ENCODE measurements at places on chromosomes 1 and 21.

- no peak for DNase-seq
Observed at GRCh38 chr1:86992861-86993260, 78.4 kb downstream of the HS2ST1 start.

GRCh38 chr1:155085504-155086127, 7.0 kb downstream of the EFNA3 start:
- no peak for DNase-seq

DNA sequence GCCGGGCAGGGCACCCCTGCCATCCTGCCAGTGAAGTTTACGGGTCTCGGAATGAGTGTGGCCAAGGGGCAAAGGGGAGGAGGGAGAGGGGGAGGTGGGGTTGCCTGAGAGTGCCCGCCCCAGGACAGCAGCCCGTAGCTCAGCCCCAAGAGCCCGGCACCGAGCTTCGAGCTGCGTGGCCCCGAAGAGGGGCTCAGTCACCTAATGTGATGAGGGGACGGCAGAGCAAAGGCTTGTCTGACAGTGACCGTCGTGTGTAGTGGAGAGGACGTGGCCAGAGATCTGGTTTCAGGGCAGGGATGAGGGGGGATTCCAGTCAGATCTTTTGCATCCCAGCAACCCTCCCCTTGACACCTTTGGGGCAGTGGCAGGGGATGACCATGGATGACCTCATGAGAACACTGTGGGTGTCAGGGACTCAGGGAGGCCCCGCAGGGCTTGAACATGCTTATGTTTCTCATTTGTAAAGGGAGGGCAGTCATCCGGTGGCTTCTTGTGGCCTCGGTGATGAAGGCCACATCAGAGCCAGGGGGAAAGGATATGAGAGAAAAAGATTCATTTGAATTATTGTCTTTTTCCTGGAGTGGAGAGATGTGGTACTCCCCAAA, 1.1 kb upstream of the TRPM2 start:
- no peak for DNase-seq

DNA sequence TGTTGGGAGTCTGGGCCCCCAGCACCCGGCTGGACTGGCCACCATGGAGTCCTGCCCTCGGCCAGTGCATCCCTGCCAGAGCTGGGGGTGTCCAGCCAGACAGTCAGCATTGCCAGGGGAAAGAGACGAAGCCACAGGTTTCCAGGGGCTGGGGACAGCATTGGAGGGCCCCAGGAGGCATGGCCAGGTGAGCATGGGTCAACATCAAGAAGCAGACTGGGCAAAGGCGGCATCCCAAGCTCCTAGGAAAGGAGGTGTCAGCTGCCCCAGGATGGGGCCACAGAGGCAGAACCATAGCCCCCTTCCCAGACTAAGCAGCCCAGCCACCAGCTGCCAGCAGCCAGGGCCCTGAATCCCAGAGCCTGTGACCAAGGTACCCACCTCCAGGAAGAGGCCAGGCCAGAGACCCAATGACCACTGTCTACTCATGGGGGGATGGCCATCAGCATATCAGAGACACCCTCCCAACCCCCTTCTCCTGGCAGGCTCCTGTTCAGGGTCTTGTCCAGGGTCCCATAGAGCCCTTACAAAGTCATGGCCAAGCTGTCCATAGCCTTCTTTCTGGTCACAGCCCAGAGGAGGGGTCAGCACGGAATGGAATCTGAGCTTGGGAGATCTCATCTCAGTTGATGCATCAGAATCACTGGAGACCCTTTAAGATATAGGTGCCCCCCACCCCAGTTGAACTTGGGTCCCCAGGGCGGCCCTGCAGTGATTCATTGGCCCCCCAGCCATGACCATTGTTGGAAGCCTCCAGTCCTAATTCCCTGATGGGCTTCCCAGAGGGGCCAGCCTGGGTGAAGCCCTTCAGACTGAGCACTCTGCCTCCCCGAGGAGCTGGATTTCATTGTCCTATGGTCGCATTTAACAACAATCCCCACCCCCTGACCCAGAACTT, 32.5 kb downstream of the WNT3A start:
- DNase-seq, result no peak

DNA sequence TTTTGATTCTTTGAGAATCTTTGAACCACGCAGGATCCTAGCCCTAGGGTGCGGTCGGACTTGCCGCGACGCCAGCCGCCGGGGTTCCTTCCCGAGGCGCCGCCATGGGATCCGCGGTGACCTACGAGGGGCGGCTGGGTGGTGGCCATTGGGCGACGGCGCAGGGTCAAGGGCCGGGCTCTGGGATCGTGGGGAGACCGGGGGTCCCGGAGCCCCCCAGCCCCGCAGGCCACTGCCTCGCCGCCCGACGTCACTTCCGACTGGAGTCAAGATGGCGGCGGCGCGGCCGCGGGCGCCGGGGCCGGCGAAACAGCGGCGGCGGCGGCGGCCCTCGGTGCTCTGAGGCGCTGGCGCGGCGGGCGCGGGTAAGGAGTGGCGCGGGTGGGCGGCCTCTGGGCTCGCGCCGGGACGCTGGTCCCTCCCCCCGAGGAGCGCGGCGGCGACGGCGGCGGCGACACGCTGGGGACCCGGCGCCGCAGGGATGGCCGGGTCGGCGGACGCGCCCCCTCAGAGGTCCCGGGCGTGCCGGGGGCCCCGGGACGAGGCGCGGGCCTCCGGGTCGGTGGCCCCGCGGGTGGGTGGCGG, at the start of gene PRDM2:
Gene PRDM2 (plus strand): TSS at position 253 of the 585 bp plus-strand sequence. CDS start 15,418 bp downstream, outside the sequence.
- peak; percentile 47 for DNase-seq

- DNase-seq, result no peak
Observed at GRCh38 chr1:96361271-96361856, 360.2 kb upstream of the PTBP2 start.

DNA sequence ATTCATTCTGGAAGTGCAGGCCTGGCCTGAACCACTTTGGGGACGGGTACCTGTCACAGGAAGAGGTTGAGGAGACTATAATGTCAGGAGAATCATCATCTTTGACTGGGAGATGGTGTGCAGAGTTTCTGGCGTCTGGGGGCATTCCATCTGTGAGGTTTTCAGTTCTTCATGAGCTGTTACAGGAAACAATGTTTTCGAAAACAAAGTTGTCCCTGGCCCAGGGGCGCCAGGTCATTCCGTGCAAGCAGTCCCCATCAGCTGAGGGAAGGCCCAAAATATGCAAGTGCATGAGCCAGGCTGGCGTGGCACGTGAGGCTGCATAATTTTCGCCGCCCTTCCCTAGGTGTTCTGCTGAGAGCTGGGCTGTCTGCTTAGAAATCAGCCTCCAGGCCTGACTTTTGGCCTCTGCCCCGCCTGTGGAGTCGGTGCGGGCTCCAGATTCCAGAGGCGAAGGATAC, 68.4 kb upstream of the ATP5PO start:
- DNase-seq, result no peak

DNA sequence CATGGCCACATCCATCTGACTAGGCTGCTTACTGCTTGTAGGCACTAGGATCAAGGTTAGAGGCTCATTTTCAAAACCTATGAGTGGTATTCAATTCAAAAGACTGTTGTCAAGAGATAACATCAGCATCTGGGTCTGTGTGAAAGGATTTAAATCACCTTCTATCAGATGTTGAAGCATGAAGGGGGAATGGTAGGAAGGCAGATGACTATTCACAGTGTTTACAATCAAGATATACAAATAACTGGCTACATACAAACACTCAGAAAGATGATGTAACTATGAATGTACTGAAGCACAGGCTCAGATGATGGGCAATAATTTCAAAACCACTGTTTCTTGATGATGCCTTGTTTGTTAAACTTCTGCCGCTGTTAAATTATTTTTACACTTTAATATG, 249.2 kb downstream of the SLC45A1 start:
- DNase-seq, result no peak

- DNase-seq, result peak; percentile 78
Observed at GRCh38 chr1:229341774-229342655, 832 bp downstream of the CCSAP start.

GRCh38 chr1:111813440-111814304, 58.0 kb downstream of the DDX20 start:
- no peak for DNase-seq

GRCh38 chr1:47598357-47598756, 160.5 kb downstream of the FOXD2 start:
- DNase-seq, result no peak

- no peak for DNase-seq
Observed at GRCh38 chr1:17060306-17060749, 6.5 kb upstream of the SDHB start.

GRCh38 chr21:15682977-15683376, 46.8 kb upstream of the USP25 start:
- no peak for DNase-seq

- no peak for DNase-seq
Observed at GRCh38 chr1:48715921-48716320, 60.8 kb downstream of the BEND5 start.

- no peak for DNase-seq
Observed at GRCh38 chr1:16116625-16117024, 39.2 kb downstream of the EPHA2 start.

DNA sequence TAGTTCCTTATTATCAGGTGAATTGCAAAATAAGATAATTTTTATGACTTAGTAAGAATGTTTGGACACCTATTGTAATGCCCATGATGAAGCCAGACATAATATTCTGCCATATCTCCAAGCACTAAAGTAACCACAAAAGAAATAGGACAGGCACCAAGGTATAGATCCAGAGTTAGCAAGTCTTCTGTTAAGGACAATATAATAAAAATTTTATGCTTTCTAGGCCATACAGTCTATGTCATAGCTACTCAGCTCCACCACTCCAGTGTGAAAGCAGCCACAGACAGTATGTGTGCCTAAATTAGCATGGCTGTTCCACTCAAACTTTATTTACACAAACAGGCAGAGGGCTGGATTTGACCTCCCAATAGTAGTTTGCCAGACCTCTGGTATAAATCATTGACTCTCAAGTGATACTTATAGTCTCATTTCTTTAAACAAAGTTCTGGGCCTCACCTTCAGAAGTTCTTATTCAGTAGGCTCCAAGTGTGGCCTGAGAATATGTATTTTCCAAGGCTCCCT, 88.3 kb downstream of the SCMH1 start:
- DNase-seq, result no peak

- no peak for DNase-seq
Observed at GRCh38 chr1:204996981-204997380, 46.0 kb upstream of the CNTN2 start.

DNA sequence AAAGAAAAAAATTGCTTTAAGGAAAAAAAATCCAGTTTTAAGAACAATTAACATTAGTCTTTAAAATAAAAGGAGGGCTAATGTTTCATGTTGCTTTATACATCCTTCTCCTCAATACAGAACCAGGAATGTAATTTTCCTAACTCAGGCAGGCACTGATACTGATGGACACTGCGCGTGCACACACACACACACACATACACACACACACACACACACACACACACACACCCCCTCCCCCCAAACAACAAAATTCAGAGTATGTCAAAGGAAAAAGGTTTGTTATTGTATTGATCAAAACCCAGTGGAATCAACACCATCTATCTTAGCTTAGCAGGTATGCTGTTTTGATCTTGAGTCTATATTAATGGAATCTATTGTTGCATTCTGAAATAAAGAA, 31.6 kb downstream of the PTP4A2 start:
- DNase-seq, result no peak

DNA sequence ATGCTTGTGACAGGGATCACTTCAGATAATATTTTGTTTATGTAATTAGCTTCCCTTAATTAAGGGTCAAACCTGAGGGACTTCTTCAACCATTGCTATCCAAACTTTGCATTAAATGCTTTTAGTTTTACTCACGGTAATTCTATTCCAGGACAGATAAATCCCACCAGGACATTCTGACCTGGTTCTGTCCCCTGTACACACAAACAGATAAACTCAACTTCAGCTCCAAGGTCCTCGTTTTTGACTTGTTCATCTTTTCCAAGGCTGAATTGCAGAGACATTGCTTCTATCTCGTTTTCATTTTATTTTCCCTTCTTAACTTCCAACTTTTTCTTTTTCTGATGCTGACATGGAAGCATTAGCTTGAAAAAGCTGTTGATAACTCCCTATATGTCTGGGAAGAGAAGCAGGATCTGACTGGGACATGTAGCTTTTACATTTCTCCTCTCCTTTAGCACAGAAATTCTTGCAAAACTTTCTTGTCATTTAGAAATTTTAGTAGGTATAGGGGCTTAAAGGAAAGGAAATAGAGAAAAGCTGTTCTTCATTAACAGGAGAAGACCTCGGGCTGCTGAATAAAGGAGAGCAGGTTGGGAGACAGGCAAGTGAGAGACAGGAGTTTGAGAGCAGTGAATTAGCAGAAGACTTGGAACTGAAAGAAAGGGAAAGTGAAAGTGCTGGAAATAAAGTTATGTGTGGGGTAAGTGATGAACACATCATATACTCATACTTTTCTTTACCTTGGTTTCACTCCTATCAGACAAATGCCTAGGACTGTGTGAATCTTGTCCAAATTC, 231.7 kb upstream of the B3GALT2 start:
- DNase-seq, result no peak

- no peak for DNase-seq
Observed at GRCh38 chr1:154837034-154837671, 32.9 kb downstream of the KCNN3 start.

GRCh38 chr1:58978096-58978495, 194.2 kb upstream of the JUN start:
- no peak for DNase-seq

GRCh38 chr1:201578008-201578888, 39.3 kb downstream of the NAV1 start:
- DNase-seq, result no peak

DNA sequence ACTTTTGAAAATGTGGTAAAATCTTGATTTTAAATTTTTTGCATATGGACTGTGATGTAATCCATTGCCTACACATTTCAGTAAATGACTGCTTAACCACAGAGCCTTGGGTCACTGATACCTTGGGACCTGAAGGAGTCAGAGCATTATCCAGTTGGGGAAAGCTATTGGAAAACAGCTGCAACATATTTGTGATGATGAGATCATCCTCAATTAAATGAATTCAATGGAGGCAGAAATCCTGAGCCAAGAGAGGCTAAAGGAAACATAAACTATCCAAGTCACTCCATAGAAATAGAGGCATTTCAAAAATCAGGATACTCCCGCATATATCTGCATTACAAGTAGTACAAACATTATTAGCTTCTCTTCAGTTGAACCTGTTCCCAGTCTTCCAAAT, 99.8 kb upstream of the PRMT6 start:
- DNase-seq, result no peak

GRCh38 chr1:199851439-199852140, 175.9 kb upstream of the NR5A2 start:
- DNase-seq, result no peak

- no peak for DNase-seq
Observed at GRCh38 chr1:157495285-157495684, 57.0 kb downstream of the FCRL5 start.

DNA sequence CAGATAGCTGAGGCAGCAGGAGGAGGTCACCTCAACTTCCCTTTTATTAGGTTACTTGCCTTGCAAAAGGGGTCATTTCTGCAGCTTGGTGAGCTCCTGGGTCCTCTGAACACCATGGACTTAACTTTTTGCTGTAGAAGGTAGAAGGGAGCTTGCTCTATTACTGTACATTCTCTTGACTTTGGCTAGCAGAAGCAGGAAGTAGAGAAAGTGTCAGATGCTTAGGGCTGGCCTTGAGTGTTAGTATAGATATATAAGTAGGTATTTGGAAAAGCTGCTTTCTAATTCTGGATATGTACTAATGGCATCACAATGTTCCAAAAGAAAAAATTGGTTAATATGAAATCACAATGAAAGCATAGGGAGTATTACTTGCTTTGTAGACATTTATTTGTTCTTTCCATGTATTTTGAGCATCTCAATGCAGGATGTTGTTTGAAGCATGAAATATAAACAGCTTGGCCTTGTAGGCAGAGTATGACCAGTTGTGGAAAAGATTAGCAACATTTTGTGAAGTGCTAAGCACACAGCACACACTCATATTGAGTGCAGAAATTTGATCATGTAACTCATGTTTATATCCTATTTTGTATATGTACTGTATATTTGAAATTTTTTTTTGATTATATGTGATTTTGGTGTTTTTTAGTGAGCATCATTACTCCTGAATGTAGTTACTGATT, 108.8 kb downstream of the DYRK1A start:
- DNase-seq, result no peak

All from left kidney (tissue), 8 donors.